NCI-H1048 (cell line): ENCODE measurements at places on chromosomes 4 and X.

GRCh38 chrX:5708251-5708650 lies 520.4 kb downstream of the NLGN4X start:
- DNase-seq: no peak

DNA sequence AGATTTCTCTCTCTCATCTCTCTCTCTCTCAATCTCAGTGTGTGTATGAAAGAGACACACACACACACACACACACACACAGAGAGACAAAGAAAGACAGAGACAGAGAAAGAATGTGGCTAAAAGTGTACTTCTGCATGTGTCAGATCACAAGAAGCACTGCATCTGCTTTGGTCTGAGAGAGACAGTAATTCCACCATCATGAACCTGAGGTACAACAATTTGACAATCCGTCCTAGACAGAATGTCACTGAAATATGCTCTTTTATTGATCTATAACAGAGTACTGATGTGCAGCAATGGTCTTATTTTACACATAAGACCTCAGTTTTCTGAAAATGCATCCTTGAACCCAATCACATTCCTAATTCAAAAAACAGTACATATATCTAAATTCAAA lies 576.2 kb upstream of the SMIM31 start:
- DNase-seq: no peak

- DNase-seq: no peak
Observed at GRCh38 chr4:77196866-77197265, 39.9 kb downstream of the CCNG2 start.

GRCh38 chrX:149871940-149872339 lies 9.0 kb upstream of the MAGEA8 start:
- DNase-seq: peak; percentile 4

DNA sequence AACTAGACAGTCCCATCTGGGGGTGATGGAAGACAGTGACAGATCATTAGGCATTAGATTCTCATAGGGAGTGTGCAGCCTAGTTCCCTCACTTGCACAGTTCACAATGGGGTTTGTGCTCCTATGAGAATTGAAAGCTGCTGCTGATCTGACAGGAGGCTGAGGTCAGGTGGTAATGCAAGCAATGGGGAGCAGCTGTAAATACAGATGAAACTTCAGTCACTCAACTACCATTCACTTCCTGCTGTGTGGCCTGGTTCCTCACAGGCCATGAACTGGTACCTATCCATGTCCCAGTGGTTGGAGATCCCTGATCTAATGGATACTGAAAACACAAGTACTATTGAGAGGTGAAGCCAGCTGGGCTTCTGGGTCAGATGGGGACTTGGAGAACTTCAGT lies 72.5 kb downstream of the AGTR2 start:
- no peak for DNase-seq

GRCh38 chrX:97397371-97397770 lies 513.7 kb downstream of the RPA4 start:
- no peak for DNase-seq

- no peak for DNase-seq
Observed at GRCh38 chr4:4339504-4340085, 47.3 kb upstream of the NSG1 start.

DNA sequence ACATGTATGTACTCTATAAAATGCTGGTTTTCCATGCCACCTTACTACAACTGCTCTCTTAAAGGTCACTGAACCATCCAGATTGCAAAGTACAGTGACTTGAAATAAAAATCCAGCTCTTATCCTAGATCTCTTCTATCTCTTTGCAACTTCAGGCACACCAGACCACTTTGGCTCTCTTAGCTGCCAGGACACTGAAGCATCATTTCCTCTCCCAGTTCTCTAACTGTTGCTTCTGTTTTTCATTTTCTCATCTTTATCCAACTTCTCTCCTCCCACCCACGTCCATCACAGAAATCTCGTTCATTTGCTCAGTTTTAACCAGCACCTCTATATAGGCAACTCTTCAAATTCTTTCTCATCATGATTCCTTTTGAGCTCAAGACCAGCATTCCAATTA lies 74.3 kb downstream of the METTL14 start:
- DNase-seq: no peak

DNA sequence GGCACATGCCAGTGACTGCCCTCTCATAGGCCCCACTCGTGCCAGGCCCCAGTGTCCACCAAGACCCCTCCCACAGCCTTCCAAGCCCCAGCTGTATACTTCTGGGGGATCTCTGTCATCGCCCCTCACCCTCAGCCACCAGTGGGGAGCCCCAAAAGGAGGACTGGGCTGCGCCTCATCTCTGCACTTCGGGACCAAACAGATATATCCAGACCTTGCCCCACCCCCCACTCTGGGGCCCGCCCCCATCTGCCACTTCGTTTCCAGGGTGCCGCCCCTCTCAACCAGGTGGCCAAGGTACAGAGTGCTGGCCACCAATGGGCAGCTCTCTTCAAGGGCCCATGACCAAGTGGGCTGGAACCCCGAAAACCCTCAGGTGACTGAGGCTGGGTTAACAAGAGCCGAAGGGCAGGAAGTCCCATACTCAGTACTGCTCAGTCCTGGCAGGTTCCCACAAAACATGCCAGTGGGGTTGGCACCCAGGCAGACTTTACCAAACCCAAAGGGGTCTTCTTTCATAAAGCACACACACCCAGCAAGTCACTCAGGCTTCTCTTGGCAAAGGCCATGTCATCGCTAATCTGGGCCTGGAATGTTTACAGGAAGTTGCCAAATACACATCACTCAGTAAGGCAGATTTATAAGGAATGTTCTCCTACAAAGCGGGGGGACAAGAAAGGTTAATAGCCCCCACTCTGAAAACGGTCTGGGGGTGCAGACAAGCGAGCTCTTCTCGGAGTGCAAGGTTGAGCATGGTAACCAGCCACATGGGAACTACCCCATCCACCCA lies 4.4 kb downstream of the ZFYVE28 start:
- no peak for DNase-seq

DNA sequence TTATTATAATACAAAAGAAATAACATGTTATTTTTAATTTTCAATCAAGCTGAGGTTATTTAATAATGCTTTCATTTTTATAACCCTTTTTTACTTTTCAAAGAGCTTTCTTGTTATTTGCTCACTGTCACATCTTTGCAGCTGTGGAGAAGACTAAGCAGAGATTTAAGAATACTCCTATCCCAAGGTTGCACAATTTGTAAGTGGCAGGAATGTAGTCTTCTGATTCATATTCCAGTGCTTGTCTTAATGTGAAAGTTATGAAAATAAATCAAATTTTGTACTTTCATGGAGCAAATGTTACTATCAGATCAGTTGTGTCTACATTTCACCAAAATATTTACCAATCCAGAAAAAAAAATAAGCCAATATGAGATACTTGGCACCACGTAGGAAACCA lies 86.6 kb downstream of the DDIT4L start:
- DNase-seq: no peak

- no peak for DNase-seq
Observed at GRCh38 chrX:154873329-154873728, 12.8 kb upstream of the F8A1 start.

DNA sequence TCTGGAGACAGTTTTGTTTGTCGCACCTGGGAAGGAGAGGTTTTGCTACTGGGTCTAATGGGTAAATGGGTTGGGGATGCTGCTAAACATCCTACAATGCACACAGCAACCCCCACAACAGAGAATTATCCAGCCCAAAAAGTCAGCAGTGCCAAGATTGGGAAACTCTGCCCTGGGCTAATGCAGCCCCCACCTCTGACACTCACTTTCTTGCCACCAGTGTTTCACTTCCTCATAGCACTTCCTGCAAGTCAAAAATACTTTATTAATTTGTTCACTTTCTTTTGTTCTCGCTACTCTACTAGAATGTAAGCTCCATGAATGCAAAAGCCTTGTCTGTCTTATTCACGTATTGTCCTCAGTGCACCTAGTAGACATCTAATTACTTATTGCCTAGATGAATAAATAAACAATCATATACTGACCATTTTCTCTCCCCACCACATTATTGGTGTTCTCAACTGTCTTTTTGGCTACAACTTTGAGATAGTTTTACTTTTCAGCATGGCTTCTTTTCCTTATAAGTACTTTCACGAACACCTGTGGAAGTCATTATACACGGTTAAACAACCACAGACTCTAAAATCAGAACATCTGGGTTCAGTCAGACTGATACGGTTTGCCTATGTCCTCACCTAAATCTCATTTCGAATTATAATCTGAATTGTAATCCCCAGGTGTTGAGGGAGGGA lies 82.0 kb upstream of the PITX2 start:
- DNase-seq: no peak

DNA sequence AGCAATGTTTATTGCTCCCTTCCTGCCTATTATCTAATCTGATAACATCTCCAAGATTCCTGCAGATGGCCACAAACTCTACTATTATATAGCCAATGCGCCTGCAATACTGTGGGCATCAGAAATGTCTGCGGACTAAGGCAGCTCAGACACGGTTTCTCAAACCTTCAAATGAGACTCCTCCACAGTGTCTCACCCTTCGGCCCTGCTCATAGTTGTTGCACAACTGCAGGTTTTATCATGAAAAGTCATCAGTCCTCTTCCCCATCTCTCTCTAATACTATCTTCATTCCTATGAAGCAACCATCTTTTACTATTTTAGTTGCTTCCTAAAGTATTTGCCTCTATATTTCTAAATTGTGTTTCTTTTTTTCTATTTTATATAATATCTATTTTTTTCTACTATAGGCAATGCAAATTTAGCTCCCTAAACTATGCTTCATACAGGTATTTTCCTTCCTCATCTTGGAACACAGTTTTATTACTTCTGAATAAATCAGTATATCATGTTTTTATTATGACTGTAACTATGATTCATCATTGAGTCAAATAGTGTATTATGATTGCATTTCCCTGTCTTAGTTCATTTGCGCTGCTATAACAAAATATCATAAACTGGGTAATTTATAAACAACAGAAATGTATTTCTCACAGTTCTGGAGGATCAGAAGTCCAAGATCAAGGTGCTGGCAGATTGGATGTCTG lies 129.7 kb upstream of the EDNRA start:
- DNase-seq: no peak

- DNase-seq: no peak
Observed at GRCh38 chr4:57333684-57334083, 223.5 kb upstream of the IGFBP7 start.

DNA sequence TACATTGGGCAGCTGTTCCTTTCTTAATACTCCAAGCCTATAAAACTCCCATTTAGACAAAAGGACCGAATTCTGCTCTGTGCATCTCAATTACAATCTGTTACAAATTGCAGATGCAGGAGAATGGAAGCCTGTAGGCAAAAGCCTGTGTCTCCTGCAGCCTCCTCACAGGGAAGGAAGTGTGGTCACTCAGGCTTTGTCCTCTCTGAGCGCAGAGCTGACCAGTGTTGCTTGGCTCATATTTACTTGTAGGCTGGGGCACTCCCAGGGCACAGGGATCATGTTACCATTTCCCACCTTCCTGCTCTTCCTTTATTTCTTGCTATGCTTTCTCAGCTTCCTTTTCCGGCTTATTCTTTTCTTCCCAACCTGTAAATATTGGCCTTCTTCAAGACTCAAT lies 15.7 kb downstream of the SUPT20HL2 start:
- DNase-seq: no peak

DNA sequence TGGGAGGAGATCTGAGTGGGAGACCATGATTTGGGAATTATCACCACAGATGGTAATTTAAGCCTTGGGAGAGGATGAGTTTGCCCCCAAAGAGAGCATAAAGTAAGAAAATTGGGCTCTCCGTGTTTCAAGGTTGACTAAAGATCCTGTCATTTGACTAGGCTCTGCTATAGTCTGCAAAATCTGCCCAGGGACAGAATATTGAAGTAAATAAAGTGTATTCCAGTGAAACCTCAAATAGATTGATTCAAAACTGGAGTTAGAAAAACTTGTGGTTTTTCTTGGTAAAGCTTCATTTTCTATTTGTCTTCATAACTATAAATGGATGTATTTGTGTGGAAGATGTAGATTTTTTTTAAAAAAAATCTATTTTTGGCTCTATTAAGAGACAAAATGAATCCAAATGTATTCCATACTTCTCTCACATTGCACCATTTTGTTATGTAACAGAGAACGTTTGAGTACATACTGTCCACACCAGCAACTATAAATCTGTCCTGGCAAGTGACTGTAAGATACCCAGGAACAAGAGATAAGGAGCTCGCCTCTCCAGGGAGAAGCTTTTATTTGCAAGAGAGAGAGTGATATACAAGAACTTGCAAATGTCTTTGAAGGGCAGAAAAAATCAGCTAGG lies 170.2 kb downstream of the CBR4 start:
- no peak for DNase-seq

DNA sequence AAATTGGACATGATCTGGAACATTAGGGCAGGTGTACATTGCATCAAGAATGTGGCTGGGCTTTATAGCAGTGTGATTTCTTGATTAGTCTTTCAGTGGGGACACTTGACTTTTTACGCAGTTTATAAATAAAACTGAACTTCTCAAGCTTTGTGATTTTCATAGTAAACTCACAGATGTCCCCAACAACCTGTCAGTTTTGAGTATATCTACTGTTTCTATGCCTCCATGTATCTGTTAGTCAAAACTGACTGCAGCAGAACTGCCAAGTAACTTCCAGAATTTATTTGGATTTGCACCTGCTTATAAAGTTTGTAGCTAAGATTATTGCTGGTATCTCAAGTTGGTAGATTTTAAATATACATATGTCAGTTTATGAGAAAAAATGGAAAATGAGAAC lies 20.0 kb downstream of the PTTG2 start:
- no peak for DNase-seq

GRCh38 chr4:108118505-108118904 lies 50.2 kb downstream of the LEF1 start:
- DNase-seq: no peak

GRCh38 chr4:147839663-147840062 lies 107.8 kb downstream of the ARHGAP10 start:
- no peak for DNase-seq

DNA sequence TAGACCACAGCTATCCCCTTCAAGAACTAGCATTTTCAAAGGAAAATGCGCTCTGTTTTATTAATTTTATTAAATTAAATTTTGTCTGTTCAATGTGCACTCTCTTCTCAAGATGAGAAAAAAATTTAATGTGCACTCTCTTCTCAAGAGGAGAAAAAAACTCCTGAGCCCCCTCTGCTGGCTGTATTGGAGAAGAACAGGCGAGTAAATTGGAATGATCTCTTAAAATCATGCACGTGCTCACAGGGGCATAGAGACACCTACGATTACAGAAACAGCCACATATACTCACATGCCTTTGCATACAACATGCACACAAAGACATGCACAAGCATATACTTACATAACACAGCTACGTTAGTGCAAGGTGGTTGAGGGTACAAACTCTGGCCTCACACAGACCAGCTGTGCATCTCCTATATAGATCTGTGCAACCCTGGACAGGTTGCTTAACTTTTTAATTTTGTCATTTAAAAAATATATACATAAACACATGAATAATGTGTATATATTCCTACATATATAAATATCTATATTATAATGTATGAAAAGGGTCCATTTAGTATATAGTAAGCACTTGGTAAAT lies 176.2 kb upstream of the CXorf66 start:
- no peak for DNase-seq

- no peak for DNase-seq
Observed at GRCh38 chr4:185825737-185826136, 13.7 kb upstream of the SORBS2 start.

GRCh38 chr4:147853706-147854105 lies 121.8 kb downstream of the ARHGAP10 start:
- DNase-seq: no peak

- no peak for DNase-seq
Observed at GRCh38 chr4:87196927-87197326, 23.5 kb downstream of the KLHL8 start.
